Thoracic aorta (tissue), 2 donors: ENCODE measurements at places on chromosomes 5 and 9. TPM values are rescaled to one million over a fixed set of nuclear protein-coding genes. Genes with fewer than 3 reads are reported as not detected.

PCDHGA11 gene
- total RNA-seq = 11.6 TPM

ZFP37 gene
- total RNA-seq = 1.8 TPM

ACTBL2 gene
- total RNA-seq = not detected

PAIP1 gene
- 81.6 TPM for total RNA-seq

CANX gene
- total RNA-seq = 371 TPM

PTGER4 gene
- total RNA-seq = 45.9 TPM
